ENCODE measurements at places on chromosomes 4 and X.

DNA sequence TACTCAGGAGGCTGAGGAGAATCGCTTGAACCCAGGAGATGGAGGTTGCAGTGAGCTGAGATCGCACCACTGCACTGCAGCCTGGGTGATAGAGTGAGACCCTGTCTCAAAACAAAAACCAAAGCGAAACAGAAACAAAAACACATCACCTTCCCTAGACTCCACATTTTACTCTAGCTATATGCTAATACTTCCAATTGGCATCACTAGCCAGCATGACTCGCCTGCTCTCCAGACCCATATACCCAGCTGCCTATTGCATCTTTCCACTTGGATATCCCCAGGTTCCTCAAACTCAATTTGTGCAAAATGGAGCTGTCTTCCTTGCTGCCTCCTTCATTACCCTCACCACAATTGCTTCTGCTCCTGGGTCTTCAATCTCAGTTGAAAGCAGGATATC lies 22.4 kb upstream of the LAP3 start:
- DNase-seq: no peak

DNA sequence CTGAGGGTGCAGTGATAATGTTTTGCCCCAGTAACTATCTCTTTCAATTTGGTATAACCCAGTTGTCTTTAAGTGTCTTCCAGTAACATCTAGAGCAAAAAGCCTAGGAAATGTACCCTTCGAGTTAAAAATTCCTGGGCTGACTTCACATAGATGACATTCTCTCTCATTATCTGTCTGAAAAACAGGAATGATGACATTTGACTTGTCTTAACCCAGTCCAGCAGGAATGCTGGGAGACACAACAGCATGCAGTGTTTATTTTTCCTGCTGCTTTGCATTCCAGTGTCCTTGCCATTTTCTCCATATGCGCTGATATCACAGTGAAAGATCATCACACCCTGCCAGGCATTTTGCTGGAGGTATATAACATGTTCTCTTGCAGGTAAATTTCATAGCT lies 130.0 kb downstream of the SOWAHB start:
- no peak for DNase-seq

GRCh38 chrX:153499876-153500275 lies 5.1 kb downstream of the BGN start:
- no peak for DNase-seq

DNA sequence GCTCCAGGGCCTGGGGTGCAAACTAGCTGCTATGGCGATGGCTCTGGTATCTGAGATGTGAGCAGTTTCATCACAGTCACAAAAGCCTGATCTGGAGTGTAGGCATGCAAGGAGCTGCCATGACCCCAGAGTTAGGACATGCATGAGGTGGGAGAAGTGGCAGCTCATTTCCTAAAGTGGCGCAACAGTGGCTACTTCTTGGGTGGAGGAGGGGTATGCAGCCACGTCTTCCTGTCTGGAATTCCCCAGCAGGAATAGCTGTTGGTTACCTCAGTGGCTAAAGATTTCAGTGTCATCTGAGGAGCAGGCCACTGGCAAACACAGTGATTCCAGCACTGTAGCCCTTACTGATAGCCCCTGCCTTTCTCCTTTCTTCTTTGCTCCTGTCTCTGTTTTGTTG lies 1382.5 kb downstream of the C4orf33 start:
- DNase-seq: no peak
